ENCODE measurements at places on chromosomes 13 and 19.

DNA sequence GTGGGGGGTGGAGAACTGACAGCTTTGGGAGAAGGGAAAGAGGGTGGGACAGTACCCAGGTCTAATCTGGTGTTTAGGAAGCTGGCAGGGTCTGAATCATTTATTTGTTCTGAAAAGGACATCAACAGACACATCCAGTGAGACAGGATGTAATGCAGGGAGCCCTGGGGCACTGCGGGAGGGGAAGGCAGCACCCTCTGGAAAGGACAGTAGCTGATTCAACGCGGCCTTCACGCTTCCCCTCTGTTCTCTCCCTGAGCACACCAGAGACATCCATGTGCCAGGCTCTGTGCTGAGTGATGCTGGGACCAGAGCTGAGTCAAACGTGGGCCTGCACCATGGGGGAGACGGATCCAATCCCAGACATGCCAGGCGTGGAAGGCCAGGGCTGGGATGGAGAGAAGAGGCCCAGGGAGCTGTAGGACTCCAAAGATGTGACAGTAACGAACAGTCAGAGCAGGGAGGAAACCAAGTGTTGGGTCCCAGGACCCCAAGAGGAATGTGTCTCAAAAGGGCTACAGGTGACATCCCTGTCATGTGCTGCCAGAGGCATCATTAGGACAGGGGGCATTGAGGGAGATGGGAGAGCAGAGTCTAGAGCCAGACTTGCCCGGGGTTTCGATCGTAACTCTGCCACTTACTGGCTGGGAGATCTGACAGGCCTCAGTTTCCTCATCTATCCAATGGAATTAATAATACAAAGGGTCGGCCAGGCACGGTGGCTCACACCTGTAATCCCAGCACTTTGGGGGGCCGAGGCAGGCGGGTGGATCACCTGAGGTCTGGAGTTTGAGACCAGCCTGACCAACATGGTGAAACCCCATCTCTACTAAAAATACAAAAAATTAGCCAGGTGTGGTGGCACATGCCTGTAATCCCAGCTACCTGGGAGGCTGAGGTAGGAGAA lies 1.7 kb downstream of the ETFB start:
- no peak for DNase-seq

DNA sequence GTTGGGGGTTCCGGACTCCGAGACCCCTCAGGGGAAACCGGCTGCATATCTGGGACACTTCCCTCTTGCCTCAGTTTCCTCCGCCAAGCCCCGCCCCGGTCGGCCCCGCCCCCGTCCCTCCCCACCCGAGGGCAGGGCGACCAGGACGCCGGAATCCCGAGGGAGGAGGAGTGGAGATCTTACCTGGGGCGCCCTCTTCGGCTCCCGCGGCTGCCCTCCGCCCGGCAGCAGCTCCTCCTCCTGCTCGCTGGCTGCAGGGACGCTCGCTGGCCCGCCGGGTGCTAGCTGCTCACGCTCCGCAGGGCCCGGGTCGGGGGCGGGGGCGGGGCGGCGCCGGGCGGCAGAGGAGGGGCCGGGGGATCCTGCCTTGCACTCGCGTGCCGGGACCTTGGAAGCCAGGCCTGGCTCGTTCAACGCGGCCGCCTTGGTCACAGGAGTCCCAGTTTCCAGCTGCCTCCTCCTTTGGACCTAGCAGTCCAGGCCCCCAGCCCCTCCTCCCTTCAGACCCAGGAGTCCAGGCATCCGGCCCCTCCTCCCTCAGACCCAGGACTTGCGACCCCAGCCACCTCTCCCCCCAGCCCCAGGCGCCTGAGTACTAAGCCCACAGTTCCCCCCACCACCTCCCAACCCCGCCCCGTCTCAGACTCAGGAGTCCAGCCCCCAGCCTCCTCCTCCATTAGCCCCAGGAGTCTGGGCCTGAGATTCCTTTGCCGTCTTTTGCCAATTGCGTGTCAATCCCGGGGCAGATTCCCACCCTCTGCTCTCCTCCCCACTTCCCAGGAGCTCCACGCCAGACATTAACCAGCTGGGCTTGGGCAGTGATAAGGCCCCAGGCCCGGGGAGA lies at the start of gene NTF4:
Gene NTF4, minus strand, starts transcription at position 51 of the 844 bp plus-strand sequence. CDS start 2,821 bp downstream, outside the sequence.
- DNase-seq, result no peak

DNA sequence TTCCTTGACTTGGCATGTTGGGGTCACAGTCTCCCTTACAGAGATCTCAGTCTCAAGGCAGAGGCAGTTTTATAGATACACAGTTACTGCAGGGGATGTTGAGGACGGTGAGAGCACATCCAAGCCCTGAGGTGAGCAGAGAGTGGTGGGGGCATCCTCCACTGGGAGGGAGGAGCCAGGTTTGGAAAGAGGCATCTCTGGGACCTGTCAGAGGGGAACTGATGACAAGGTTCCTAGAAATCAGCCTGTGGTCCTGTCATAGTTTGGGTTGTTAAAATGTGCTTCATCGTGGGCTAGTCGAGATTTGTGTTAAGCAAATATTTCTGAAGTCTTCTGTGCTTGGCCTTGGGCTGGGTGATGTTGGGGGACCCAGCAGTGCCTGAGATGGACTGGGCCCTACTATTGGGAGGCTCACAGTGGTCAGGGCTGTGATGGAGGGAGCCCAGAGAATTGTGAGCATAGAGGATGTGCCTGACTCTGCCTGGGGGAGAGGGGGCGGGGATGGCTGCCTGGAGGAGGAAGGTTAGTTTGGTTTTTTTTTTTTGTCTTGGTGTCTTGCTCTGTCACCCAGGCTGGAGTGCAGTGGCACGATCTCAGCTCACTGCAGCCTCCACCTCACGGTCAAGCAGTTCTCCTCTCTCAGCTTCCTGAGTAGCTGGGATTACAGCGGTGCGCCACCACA lies 3.9 kb downstream of the SUPT5H start:
- DNase-seq, result no peak

DNA sequence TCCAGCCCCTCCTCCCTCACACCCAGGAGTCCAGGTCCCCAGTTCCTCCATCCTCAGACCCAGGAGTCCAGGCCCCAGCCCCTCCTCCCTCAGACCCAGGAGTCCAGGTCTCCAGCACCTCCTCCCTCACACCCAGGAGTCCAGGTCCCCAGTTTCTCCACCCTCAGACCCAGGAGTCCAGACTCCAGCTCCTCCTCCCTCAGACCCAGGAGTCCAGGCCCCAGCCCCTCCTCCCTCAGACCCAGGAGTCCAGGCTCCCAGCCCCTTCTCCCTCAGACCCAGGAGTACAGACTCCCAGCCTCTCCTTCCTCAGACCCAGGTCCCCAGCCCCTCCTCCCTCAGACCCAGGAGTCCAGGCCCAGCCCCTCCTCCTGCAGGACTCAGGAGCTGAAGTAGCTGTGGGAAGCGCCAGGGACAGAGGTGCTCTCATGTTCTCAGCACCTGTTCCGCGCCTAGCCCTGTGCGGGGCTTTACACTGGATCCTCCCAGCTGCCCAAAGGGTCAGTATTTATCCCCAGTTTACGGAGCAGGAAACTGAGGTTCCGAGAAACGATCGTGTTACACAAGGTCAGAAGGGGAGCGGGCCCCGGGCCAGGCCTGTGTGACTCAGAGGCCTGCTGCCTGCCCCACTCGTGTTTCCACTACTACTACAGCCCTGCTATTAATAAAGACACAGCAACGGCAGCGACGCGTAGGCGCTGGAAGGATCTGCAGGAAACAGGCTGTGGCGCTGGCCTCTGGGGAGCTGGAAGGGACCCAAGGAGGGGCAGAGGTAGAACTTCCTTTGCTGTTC lies 1.7 kb upstream of the SBK3 start:
- DNase-seq, result no peak

DNA sequence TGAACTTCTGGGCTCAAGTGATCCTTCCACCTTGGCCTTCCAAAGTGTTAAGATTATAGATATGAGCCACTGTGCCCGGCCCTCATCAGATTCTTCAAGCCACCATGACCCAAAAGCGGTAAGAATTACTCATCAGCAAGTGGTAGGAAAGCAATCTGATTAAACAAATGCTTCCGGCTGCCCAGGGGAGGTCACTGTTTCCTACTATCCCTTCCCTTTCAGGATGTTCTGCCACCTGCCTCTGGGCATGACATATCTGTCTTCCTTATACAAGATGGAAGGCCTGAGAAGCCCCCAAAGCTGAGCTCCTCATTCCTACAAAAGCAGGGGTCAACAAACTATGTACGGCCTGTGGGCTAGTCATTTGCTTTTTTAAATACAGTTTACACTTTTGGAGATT lies 7.0 kb downstream of the ABHD8 start:
- no peak for DNase-seq

DNA sequence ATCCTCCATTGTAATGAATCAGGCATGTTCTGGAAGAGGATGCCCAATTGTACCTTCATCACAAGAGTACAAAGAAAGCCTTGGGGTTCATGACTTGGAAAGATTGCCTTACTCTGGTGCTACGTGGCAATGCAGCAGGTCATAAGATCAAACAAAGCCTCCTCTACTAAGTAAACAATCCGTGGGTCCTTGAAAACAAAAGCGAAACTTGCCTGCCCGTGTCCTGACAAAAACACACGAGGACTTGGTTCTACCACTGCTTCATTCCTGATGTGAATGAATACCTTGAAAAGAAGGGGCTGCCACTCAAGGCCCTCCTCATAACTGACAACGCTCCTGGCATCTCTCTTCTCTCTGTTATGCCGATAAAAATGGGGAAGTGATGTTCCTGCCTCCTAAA lies 18.9 kb downstream of the ZNF563 start:
- DNase-seq, result no peak

GRCh38 chr13:99140831-99141230 lies 59.8 kb upstream of the UBAC2 start:
- no peak for DNase-seq

DNA sequence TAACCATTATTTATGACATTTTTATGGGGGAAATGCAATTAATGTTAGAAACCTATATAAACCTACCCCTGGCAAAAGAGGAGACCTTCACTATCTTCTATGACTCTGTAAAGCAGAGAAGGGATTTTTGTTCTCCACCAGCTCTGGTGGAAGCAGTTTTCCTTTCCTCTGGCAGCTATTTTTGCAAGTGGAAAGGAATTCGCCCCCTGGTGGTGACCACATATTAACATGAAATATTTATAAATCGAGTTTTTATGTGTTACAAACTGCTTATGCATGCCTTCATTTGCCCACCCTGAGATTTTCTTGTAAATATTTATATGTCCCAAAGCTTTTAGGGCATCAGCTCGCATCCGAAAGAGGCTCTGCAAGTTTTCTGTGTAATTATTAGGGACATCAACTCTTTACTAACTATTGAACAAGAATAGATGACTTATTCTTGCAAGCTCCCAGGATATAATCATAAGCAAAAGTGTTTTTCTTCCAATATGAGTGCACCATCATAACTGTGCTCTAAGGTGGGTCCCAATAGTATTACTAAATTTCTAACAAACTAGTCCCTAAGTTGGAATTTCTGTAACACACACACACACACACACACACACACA lies 62.4 kb downstream of the SERTM1 start:
- DNase-seq, result no peak

- no peak for DNase-seq
These were observed 67.9 kb upstream of the ITM2B start for GRCh38 chr13:48165063-48165462.

DNA sequence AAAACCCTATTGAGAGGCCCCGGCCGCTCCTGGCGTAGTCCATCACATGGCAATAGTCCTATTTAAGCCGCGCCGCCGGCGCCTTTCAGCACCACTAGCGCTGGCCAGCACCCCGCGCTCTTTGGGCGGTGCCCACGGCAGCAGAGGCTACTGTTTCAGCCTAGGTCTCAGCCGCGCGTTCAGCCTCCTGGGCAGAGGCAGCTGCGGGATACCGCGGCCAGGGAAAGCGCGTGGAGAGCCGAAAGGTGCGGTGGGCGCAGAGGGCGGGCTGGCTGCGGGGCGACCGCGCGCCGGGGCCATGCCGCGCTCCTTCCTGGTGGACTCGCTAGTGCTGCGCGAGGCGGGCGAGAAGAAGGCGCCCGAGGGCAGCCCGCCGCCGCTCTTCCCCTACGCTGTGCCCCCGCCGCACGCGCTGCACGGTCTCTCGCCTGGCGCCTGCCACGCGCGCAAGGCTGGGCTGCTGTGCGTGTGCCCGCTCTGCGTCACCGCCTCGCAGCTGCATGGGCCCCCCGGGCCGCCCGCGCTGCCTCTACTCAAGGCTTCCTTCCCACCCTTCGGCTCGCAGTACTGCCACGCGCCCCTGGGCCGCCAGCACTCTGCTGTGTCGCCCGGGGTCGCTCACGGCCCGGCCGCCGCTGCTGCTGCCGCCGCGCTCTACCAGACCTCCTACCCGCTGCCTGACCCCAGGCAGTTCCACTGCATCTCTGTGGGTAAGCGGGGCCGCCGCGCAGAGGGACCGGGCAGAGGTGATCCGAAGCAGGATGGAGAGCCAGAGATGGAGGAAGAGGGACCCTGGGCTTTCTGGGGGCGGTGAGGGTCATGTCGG lies at the start of gene GSX1:
Gene GSX1, plus strand, starts transcription at position 91 of the 826 bp plus-strand sequence. Its CDS starts 208 bp downstream, at position 299.
- no peak for DNase-seq

GRCh38 chr19:4737955-4738600 lies 14.4 kb upstream of the DPP9 start:
- DNase-seq, result no peak

- no peak for DNase-seq
These were observed 1.6 kb upstream of the MLNR start for GRCh38 chr13:49218493-49219051.

- no peak for DNase-seq
These were observed 32.6 kb downstream of the TFDP1 start for GRCh38 chr13:113616991-113617749.

DNA sequence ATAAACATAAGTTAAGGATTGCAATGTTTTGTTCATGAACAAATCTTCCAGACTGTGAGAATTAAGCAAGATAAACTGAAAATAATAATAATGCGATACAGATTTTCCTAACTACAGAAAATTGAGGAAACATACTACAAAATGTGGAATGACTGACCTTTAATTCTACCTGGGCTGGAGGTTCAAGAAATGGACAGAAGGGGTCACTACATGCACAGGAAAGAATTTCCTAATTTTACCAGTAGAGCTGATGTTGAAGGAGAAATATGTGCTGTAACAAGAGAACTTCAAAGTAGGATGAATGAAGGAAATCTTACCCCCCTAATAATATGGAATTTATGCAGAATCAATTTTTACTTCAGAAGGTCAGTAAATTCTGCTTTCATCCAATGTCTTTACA lies 62.3 kb downstream of the ZNF627 start:
- no peak for DNase-seq
